D341Med (cell line): ENCODE measurements at places on chromosomes 1 and 21.

GRCh38 chr21:36419996-36420395 is 34.8 kb downstream of the CHAF1B start:
- DNase-seq: peak; percentile 79

DNA sequence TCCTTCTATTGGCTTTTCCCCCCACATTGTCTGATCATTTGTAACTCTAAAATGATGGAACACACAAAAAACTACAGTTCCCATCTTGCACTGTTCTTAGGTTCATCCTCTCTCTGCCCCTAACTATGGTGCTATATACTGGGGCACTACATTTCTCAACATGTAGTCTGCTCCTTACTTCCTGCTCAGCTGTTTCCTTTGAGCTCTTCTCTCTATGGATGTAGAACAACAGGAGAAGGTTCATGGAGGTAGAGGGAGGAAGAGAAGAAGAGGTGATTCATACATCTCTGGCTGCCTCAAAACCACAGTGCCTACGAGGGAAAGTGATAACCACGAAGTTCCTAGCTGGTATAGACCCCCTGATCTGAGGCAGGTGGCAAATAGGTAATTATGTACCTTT is 7.0 kb upstream of the C1orf146 start:
- no peak for DNase-seq

DNA sequence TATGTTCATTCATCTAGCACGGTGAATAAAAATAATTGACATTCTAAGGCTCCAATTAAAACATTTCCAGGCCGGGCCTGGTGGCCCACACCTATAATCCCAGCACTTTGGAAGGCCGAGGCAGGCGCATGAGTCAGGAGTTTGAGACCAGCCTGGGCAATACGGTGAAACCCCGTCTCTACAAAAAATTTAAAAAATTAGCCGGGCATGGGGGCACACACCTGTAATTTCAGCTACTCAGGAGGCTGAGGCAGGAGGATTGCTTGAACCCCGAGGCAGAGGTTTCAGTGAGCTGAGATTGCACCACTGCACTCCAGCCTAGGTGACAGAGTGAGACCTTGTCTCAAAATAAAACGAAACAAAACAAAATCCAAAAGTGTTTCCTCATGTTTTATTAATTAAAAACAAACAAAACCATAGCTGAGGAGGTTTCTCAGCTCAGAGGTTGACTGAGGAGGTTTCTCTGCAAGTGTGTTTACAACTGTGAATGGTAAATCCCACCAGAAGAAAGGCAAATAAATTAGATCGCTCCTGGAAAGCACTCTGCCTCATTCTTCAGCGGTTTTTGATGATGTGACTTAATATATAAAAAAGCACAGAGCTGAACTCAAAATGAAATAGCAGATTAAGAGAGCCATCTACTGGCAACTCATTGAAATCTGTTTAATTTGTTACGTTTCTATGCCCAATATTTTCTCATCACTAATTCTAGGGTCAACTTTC is 37.7 kb upstream of the ATG4C start:
- DNase-seq: peak; percentile 27

- DNase-seq: no peak
Measured at GRCh38 chr1:229857585-229857984, 209.5 kb upstream of the GALNT2 start.

GRCh38 chr21:32726839-32727686 is 750 bp downstream of the SYNJ1 start:
- DNase-seq: peak; percentile 73

DNA sequence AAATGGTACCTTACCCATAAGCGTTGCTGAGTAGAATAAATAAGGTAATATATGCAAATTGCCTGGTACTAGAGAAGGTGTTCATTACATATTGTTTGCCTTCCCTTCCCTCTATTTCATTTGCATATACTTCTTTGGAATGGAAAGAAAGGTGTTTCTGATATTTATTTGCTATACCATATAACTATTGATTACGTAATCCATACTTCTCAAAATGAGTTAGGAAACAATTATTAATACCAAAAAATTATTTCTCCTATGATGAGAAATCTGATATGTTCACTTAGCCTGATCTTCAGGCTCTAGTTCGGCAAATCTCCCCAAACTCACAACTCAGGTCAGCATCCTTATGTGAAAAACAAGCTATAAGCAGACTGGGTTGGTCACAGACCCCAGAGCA is 119.3 kb downstream of the DAB1 start:
- no peak for DNase-seq

- DNase-seq: no peak
Measured at GRCh38 chr1:229987953-229988352, 79.1 kb upstream of the GALNT2 start.

- no peak for DNase-seq
Measured at GRCh38 chr1:193486671-193487229, 300.3 kb upstream of the B3GALT2 start.

DNA sequence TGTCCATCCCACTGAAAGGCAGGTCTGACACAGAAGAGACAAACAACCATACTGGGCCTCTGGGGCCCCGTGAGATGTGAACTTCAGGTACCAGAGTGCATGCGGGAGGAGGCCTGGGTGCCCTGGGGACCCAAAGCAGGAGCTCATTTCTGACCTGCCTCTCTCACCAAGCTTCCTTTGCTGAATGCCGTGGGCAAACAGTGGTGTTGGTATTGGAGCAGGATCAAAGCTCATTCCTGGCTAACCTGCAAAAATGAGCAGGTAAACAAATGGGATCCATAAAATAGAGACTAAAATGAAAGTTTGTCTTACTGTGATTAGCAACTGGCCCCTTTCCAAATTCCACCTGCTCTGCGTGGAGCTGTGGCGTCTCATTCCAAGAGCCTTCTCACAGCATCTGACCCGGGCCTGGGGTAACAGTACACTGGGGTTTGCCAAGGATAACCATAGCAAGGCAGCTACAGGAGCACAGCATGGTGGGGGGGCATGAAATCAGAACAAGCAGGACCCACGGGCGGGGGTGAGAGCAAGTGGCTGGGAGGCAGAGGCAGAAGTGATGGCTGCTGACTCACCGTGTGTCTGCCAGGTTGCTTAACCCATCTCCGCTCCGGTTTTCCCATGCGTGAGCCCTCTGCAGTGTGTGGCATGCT is 103.6 kb downstream of the KIF26B start:
- no peak for DNase-seq

GRCh38 chr1:154493276-154493675 is 8.7 kb upstream of the TDRD10 start:
- no peak for DNase-seq

DNA sequence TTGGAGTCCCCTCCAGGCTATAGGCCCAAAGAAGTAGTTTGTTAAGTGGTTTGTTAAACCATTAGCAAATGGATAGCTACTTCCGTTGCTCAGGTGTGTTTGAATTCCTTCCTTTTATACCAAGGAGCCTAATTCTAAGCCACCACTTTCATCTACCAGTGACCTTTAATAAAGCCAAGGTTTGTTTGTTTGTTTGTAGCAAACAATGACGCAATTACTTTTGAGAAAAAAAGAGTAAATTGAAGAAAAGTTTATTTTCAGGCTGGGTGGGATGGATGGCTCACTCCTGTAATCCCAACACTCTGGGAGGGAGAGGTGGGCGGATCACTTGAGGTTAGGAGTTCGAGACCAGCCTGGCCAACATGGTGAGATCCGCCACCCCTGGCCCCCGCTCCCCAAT is 30.8 kb upstream of the RD3 start:
- no peak for DNase-seq

DNA sequence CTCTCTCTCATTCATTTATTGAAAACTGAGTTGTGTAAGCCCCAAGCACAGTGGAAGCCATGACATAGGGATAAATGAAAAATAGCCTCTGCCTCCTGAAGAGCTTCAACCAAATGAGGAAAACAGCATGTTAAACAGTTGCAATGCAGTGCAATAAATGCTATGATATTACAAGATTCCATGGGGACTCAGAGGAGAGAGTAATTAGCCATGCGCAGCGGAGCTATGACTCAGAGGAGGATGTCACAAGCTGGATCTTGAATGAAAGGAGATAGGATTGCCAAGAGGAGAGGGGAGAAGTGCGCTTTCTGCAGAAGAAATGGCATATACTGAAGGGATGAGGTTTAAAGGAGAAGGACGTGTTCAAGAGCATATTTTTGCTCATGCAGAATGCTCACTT is 231.3 kb upstream of the PLXNA2 start:
- no peak for DNase-seq

DNA sequence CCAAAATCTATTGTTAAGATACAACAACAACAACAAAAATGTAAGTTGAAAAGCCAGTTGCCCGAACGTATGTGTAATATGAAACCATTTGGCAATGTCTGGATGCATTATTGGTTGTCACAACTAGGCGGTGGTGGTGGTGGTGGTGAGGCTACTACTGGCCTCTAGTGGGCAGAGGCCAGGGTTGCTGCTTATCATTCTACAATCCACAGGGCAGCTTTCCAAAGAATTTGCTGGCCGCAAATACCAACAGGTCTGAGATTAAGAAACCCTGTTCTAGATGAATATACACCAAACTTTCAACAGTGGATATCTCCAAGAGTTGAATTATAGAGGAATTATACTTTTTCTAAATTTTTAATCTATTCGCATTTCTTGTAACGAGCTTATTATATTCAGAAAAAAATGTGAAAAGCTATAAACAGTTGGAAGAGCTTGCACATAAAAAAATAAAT is 26.8 kb upstream of the ZNF697 start:
- DNase-seq: peak; percentile 54

DNA sequence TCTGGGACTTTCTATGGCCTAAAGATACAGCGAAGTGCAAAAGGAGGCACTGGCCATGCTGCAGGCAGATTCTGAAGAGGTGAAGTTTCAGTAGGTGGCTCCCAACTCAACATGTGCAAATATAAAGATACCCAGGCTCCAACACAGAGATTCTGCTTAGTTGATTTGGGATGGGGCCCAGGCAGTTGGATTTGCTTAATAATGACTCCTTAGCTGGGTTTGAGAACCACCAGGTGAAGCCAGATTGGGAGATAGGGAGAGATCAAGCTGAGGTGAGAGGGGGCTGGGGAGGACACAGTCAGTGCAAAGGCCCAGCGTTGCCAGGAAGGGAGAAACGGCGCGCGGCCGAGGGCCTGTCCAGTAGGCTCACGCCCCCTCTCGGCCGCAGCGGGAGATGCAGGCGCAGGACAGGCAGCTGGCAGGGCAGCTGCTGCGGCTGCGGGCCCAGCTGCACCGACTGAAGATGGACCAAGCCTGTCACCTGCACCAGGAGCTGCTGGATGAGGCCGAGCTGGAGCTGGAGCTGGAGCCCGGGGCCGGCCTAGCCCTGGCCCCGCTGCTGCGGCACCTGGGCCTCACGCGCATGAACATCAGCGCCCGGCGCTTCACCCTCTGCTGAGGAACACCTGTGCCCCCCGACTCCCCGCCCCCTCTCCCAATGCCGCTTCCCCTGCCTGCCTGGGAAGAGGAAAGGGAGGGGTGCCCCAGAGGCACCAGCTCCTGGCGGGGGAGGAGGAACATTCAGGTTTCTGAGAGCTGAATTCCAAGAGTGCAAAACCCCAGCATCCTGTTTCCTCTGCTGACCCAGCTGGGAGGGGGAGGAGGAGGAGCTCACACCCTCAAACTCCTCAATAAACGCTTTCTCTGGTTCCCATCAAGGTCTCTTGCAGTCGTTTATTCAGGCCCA is 1.2 kb downstream of the FAM167B start:
- DNase-seq: peak; percentile 75

- no peak for DNase-seq
Measured at GRCh38 chr1:235402457-235403200, 35.4 kb downstream of the TBCE start.

- no peak for DNase-seq
Measured at GRCh38 chr1:66119148-66119547, 326.5 kb downstream of the PDE4B start.

DNA sequence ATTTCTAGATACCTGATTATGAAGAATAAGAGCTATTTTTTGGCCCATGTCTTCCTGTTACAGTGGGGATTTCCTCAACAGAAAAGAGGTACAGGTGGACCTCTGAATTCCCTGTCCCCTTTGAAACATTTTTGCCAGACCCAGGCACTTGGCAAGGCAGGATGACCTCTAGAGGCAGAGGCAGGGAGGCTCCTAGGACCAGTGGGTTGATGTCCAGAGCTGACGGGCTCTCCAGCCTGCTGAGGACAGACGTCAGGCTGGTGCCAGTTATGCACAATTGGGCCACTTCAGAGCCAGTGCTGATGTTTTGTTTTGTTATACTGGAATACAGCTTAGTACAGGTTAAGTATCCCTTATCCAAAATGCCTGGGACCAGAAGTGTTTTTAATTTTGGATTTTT is 18.5 kb upstream of the A3GALT2 start:
- no peak for DNase-seq

- peak; percentile 45 for DNase-seq
Measured at GRCh38 chr1:52702886-52703787, 5.0 kb upstream of the COA7 start.

- DNase-seq: no peak
Measured at GRCh38 chr1:59123081-59123681, 173.7 kb upstream of the FGGY start.

DNA sequence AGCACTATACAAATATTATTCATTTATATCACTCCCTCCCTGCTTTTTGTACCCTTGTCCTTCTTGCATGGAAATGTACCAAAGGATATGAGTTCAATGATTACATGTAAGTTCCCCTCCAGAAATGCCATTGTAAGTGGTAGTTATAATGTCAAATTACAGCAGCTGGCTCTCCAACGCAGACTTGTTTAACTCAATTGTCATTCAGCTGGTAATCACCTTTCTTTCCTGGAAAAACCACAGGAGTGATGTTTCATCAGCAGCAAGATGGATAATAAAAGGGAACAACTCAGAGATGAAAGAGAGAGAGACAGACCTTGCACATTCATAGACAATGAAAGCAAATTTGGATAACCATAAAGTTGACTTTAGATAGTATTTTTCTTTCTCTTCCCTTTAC is 578.6 kb upstream of the PBX1 start:
- no peak for DNase-seq

- DNase-seq: no peak
Measured at GRCh38 chr1:46654012-46654411, 14.2 kb downstream of the ATPAF1 start.

- no peak for DNase-seq
Measured at GRCh38 chr1:228997721-228998144, 262.5 kb downstream of the RHOU start.

- no peak for DNase-seq
Measured at GRCh38 chr1:15765495-15766194, 7.0 kb downstream of the FBLIM1 start.
